HT-29 (cell line): ENCODE measurements at places on chromosomes 11 and 22.

GRCh38 chr11:57938351-57938750 lies 85.3 kb upstream of the OR9Q1 start:
- no peak for DNase-seq

DNA sequence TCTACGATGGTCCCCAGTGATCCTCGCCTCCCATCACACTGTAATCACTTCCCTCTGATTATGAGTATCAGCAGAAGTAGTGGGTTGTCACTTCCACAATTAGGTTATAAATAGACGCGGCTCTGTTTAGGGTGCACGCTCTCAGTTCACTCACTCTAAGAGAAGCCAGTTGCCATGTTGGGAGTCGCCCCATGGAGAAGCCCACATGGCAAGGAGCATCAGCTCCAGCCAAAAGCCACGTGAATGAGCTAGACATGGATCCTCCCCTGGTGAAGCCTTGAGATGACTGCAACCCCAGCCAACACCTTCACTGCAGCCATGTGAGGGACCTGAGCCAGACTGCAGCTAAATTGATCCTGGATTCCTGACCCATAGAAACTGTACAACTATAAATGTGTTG lies 26.4 kb upstream of the MYOD1 start:
- DNase-seq = no peak

DNA sequence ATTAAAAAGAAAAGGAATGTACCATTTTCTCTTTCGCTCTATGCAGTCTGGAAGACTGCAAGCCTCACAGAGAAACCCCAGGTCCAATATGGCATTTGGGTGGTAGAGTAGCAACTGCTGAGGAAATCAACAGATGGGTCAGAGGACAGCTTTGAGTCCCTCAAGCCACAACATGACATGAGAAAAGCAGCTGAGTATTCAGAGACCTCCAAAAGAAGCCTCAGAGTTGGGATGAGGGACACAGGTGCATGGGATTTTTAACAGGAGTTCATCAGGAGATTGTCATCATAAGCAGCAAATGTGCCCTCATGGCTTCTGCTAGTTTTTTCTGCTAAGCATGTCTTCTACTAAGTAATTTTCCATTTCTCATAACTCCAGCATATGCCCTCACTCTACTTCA lies 111.6 kb downstream of the BLID start:
- no peak for DNase-seq

DNA sequence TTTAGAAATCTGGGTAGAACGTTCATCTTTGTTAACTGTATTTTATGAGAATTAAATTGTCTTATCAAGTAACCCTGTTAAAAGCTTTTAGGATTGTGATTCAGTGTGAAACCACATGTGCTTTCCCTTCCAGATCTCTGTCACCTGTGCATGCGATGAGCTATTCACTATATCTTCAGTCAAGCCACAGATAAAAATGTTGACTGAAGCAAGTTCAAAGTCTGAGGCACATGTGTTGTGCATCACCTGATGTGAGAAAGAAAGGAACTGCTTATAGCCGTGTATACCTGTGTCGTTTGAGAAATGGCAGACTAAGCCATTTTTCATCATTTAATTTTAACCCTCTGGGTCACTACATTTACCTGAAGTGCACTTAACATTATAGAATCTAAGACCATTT lies 1088.9 kb upstream of the TENM4 start:
- DNase-seq = no peak

DNA sequence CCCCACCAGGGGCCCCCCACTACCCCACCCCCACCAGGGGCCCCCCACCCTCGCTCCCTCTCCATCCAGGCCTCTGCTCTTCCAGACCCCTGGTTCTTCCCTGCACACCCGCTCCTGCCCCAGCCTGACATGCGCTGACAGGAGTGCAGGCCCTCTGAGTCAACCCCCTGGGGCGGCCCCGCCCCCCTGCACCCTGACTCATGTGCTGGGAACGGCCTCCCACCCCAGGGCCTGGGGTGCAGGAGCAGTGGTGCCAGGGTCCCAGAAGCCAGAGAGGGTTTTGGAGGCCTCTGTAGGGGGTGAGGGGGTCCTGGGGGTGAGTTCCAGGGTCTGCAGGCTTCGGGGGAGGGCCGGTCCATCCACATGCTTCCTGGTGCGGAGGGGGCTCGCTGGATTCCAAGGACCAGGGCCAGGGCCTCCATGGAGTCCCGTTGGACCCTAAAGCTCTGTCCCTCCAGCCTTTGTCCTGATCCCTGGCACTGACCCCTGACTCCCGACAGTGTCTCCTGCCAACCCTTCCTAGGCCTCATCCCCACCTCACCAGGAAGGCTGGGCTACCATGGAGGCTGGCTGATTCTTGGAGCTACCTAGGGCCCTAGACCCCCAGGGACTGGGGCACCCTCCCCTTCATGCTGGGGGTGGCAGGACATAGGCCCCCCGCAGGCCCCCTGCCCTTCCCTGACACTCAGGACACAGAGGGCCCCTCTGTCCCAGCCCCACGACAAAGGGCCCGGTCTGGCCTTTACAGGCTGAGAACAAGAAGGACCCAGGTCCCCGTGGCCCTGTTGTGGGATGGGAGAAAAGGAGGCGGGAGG lies 583 bp upstream of the PKP3 start:
- peak; percentile 60 for DNase-seq

DNA sequence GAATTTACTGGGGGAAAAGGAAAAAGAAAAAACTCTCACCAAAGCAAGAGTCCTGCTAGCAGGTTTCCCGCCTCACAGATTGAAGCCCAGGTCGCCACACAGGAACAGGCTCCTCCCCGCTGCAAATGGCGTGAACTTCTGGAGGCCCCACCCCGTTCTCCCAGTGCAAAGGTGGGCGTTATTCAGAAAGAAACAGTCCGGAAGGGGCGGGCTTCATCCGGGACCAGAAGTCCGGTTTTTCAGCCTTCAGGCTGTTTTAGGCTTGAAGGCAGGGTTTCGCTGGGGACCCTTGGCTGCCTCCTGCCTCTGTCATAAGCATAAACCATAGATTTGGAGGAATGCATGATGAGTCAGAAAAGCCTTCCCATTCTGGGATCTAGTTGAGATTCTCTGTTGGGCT lies 148.3 kb upstream of the POU2AF2 start:
- no peak for DNase-seq

DNA sequence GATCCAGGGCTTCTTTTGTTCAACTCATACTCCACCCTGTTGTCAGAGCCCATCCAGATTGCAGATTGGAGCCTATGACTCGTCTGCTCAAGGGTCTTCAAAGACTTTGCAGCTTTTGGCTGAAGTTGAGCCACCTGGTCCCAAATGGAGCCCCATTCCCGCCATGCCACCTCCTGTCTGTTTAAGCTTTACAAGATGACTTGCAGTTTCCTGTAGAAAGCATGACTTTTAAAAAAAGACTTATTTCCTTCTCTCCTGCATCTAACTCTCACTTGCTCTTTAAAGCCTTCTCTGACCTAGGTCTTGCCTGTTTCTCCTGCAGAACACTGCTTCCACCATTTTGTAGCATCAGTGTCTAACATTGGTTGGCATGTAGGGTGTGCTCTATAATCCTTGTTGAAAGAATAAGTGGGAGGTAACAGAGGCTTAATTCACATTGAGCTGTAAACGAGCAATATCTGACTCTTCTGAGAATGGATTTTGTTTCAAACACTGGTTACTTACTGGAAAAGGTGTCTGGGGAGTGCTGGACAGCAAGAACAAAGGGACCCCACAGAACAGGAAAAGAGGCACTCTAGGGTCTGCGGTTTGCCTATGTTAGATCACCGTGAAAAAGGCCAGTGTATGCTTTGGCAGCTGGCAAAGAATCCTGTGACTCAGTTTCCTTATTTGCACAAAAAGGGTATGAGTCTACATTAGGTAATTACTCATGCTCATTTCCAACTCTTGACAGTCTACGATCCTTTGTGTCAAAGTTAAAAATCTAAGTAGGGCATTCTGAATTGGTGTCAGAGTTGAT lies 30.3 kb downstream of the NF2 start:
- no peak for DNase-seq

DNA sequence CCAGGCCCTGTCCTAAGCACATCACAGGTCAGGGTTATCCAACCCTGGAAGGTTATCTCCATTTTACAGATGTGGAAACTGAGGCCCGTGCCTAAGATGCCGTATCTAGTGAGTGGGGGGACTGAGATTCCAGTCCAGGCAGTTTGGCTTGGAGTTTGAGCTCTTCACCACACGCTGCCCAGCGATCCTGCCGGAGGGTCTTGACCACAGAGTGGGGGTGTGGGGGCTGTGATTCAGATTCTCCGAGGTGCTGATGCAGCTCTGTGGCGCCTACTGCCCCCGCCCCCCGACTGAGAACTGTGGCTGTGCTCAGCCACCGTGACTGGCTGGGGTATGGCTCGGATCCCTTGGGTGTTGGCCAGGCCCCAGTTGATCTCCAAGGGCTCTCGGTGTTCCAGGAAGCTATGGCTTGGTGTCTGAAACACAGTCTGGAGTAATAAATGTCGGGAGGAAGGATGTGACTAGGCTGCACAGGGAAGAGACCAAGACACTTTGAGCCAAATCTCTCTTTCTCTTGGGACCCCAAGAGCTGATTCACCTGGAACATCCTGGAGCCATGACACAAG lies 60.6 kb upstream of the RASD2 start:
- DNase-seq = no peak

DNA sequence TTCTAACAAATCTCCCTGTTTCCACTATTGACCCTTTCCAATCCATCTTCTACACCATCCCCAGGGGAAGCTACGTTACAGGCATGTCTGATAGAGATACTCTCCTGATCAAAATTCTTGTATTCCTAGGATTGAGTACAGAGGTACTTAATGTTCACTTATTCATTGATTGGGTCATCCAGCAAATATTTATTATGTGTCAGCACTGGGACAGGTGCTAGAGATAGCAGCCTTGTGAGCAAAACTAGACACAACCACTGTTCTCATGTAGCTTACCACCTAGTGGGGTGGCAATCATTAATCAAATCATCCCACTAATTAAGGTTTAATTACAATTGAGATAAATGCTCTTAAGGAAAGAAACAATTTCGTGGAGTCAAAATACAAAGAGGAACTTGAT lies 9.4 kb upstream of the RTCB start:
- DNase-seq = no peak

- DNase-seq = peak; percentile 60
These were observed 9.6 kb upstream of the HTATIP2 start for GRCh38 chr11:20353829-20354434.
